ENCODE measurements at places on chromosomes 3 and 15.

- no peak for DNase-seq
These were observed 33.2 kb downstream of the PAK2 start for GRCh38 chr3:196772897-196773296.

GRCh38 chr3:10986592-10986991 is 6.0 kb upstream of the SLC6A1 start:
- no peak for DNase-seq

DNA sequence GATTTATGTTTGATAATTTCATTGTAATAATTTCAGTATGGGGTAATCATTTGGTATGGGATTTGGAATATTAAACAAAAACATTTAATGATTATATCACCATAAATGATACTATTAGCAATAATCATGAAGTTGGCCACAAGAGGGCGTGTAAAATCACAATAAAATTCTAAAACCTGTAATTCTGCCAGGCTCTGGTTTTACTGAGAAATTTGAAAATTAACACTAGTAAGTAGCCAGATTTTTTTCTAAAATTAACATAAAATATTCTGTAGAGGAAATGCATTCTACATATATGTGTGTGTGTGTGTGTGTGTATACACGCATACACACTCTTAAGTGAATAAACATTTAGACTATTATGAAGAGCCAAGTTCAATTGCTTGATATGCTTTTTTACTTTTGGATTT is 40.5 kb downstream of the FEZF2 start:
- DNase-seq = no peak

GRCh38 chr3:9205345-9206143 is 43.9 kb downstream of the SRGAP3 start:
- DNase-seq = no peak

DNA sequence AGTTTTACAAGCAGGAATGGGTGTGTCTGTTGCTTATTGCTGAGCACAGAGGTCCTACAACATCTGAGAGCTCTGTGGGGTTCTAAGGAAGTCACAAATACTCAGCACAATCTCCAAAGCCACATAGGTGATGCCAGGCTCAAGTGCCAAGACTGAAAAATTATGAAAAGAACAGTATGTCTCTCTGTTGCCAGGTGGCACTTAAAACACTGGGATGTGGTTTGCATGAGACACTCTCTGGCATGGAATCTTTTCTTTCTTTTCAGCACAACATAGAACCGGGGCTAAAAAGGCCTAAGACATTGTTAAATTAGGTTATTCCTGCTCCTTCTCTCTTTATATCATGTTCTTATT is 127.3 kb upstream of the PRICKLE2 start:
- DNase-seq = no peak

GRCh38 chr3:161066930-161067329 is 38.2 kb downstream of the B3GALNT1 start:
- no peak for DNase-seq

- no peak for DNase-seq
These were observed 23.2 kb downstream of the GPR176 start for GRCh38 chr15:39896846-39897245.

DNA sequence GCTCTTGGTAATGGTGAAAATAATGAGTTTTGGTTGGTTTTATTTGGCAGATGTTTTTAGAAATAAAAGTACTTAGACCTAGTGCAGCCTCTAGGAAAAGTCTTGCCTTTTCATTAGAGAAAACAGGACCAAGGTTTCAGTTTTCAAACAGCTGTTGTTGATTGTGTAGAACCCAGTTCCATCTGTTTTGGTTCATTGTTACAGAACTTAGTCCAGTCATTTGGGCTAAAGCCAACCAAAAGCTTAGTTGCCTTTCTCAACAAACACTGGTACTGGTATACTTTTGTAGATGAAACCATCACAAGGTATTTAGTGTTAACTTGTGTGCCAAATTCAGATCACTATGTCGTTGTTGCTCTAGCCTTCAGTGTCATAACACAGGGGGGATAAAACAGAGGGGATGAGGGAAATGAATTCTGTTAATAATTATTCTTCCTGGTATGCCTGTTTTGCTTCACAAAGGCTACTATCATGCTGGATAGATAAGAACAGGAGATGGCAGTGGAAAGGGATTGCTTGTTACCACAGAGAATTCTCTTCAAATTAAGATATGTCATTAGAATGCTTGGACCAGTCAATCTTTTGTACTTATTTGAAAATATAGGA is 12.6 kb upstream of the APH1B start:
- DNase-seq = no peak

GRCh38 chr3:87771337-87772192 is 287.2 kb downstream of the CGGBP1 start:
- peak; percentile 9 for DNase-seq

- DNase-seq = no peak
These were observed 25.0 kb downstream of the TCAIM start for GRCh38 chr3:44363591-44363990.

DNA sequence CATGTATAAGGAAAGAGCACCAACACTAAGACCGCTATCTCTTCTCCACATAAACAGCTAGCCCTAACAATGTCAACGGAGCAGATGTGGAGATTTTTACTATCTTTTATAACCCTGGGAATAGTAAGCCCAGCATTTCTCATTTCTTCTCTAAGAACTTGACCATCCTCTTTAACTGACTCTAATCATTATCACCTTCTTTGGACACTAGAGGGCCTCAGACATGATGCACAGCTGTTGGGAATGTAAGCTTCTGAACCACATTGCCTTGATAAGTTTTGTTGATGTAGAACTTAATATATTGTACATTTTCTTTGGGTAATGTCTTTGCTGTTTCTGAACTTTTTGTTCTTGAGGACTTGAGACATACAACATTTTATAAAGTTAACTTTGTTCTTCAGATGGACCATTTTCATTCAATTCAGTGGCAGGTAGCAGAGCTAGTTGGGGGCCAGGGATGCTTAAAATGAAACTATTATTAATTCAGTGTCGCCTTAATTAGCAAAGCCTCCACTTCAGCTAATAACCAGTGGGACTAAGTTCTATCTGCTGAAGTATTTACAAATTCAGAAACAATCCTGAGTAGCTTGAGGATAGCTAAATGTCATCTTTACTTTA is 9.6 kb upstream of the TAGLN3 start:
- peak; percentile 57 for DNase-seq

DNA sequence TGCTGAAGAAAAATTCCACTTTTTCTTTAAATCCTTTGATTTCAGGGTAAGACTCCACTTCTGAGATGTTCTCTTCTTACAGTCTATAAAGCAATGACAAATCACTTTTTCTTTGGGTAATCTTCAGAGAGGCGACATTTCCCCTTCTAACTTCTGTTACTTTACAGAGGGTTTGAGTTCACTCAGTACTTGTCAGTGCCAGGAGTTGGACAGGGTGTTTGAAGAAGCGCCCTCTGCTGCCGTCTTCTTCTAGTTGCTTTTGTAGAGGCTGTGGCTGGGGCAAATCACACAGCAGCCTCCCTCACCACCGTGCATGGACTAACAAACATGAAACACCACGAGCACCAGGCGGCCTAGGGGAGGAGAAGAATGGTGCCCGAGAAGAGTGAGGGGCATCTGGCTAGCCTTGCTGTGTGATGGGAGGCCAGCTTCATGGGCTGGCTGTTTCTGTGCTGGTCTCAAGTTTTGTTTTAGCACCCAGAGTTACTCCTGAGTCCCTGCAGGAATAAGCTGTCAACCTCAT is at the start of gene CD80:
TSS of gene CD80 (minus strand) at position 174 of the 523 bp plus-strand sequence. CDS start 1,886 bp downstream, outside the sequence.
- peak; percentile 31 for DNase-seq

GRCh38 chr3:11808231-11808630 is 38.5 kb downstream of the TAMM41 start:
- DNase-seq = no peak

GRCh38 chr3:98691897-98692296 is 71.2 kb upstream of the ST3GAL6 start:
- DNase-seq = no peak

DNA sequence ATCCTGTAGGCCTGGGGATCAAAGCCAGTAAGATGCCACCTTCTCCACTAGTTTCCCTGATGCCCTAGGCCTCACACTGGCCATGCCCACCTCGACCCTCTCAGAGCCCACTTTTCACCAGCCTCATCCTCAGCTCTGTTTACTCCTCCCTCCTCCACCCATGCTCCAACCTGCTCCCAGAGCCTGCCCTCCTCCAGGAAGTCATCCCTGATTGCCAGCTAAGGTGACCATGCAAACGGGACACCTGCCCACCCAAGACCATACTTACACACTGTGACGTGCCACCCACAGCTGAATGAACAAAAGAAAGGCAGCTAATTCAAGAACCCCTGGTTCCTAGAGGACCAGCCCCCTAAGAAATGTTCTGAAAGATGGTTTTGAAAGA is 9.1 kb downstream of the PLCD1 start:
- DNase-seq = no peak

- DNase-seq = no peak
These were observed 83.3 kb upstream of the SLITRK3 start for GRCh38 chr3:165279471-165279870.

DNA sequence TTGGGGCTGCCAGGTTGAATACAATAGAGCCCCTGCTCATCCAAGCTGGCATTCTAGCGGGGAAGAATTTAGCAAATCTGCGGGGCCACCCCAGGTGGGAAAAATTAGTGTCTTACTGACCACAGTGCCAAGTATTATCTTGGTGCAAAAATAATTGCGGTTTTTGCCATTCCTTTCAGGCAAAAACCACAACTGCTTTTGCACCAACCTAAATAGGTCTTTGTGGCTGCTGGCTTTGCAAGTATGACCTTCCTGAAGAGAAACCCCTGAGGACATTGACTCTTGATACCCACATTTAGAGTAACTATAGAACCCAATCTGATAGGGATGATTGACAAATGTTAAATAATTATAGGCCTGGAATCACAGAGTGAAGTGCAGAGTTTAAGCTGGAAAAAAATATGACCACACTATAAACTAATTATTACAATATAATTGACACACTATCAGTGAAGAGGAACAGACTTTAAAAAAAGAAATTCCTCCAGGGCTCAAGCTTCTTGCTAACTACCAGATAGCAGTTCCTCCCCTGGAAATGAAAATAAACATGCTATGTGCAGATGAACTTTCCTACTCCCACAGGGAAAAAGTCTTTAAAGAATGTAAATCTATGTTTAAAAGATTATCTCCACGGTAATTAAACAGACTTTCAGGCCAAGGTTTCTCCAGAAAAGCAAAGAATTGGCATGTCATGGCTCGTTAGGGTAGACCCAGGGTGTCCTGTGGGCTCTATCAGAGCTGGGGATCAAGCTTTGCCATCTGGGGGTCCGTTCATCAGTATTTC is 34.4 kb downstream of the CA12 start:
- no peak for DNase-seq

DNA sequence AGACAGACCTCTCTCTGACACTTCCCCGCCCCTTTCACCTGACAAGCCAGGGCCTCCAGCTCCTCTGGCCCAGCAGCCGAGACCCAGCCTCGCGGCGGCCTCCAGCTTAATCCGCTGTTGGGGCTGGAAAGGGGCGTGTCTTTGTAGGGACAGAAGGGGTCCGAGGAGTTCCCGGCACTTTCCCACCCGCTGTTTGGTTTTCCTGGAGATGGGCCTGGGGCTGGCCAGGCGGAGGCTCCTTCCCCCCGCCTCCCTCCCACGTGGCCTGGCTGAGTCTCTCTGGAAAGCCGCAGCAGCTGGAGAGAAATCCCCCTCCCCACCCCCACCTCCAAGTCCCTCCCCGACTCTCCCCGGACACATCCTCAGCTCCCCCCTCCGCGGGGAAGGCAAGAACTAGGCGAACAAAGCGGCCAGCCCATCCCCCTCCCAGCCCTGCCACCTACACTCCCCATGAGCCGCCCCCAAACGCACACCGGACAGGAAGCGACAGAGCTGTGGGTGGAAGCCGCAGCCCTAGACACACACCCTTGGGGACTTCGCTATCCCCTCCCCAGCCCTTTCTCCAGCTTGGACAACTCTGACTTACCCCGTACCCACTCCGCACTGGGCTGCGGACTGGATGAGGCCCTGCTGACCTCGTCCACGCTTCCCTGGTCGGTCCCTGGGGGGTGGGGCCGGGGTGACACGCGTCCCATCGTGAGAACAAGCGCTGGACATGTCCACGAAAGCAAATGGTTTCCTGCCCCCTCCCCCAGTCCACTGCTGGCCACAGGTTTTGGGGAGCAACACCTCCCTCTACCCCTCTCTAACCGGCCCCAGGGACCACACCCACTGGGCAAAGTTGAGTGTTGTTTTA is 1.2 kb downstream of the IGDCC4 start:
- DNase-seq = peak; percentile 71

GRCh38 chr3:98731720-98732285 is 31.3 kb upstream of the ST3GAL6 start:
- peak; percentile 18 for DNase-seq

DNA sequence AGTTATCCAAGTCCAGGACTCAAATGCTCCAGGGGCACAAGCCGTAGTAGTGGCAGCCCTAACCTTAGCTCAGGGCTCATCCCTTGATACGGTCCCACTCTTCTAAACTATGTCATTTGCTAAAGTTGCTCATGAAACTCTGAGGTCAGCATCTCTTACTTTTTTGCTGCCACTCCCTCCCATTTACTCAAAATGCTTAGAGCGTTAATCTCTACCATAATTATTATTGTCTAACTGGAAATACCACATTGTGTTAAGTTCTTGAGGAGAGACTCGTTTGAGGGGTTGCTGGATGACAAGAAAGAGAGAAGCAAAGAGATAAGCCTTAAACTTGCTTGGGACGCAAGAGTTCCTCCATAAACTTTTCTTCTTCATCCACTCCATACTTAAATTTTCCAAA is 26.9 kb upstream of the TMOD3 start:
- no peak for DNase-seq

- DNase-seq = no peak
These were observed 2.1 kb upstream of the RFT1 start for GRCh38 chr3:53132347-53132746.

DNA sequence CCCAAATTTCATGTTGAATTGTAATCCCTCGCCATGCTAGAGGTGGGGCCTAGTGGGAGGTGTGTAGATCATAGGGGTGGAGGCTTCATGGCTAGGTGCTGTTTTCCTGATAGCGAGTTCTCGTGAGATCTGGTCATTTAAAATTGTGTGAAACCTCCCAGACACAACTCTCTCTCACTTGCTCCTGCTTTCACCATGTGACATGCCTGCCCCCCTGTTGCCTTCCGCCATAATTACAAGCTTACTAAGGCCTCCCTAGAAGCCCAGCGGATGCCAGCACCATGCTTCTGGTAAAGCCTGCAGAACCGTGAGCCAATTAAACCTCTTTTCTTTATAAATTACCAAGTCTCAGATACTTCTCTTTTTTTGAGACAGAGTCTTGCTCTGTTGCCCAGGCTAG is 36.0 kb downstream of the CCDC54 start:
- DNase-seq = no peak

DNA sequence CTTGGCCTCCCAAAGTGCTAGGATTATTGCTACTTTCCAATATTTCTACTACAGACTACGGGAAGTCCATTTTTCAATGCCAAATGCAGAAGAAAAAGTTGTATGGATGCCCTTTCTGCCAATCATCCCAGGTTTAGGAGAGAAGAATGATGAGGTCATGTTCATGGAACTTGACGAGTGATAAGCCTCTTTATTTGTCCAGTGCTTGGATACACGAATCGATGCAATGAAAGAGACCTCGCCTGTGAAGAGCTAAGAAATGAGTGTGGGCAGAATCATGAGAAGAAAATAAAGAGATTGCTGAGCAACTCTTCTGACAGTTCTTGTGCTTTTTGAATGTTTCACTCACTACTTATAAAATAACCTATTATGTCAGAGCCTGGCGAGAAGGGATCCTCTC is 996 bp upstream of the SLC28A1 start:
- DNase-seq = no peak

Measured in SK-N-DZ (cell line).